SHP77 treated with DMSO at 0.1 percent for 48 hours (cell line): ENCODE measurements at places on chromosomes 6 and 20.
A peak's percentile ranks its signal among the peaks of the same experiment; 100 is the strongest.

GRCh38 chr6:16471910-16472297 is 233.5 kb downstream of the GMPR start:
- DNase-seq = no peak

DNA sequence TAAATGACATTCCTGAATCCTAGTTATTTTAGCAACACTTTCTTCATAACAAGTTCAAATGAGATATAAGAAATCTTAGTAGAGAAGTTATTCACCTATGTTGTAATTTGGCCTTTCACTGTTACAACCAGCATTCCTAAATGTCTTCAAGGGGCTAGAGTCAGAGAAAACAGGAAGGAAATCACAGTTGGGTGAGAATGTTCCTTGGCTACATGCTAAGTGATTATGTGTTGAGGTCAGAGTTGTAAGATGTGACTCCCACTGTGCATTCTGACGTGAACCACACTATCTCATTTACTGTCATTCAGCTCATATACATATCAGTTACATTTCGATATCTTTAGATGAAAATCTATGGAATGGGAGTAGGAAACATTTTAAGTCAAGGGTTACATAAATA is 51.0 kb upstream of the MLIP start:
- no peak for DNase-seq

GRCh38 chr20:56187534-56188165 is 60.9 kb upstream of the MC3R start:
- peak; percentile 24 for DNase-seq

DNA sequence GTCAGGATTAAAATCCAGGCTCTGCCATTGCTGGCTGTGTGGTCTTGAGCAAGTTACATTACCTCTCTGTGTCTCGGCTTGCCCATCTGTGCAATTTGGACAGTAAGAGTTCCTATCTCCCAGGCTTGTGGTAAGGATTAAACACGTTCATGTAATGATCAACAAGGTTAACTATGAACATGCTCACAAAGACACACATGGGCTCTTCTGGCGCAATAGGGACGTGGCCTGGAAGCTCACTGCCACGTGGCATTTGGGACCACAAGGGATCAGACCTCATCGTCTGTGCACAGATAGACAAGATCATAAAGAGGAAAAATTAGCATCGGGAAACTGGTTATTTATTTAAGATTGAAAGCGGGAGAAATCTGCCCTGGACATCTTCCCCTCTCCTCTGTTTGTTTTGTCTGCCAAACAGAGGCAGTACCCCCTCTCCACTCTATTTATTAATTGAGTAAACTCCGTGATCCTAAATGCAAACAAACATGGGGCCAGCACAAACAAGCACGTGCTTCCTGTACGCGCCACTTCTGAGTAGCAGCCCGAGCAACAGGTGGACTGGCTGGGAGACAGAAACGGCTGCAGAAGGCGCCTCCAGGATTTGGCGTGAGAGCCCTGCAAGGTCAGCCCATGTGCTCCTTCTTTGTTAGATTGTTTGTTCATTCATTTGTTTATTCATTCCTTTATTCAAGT is 95.0 kb downstream of the CDH26 start:
- peak; percentile 53 for DNase-seq

DNA sequence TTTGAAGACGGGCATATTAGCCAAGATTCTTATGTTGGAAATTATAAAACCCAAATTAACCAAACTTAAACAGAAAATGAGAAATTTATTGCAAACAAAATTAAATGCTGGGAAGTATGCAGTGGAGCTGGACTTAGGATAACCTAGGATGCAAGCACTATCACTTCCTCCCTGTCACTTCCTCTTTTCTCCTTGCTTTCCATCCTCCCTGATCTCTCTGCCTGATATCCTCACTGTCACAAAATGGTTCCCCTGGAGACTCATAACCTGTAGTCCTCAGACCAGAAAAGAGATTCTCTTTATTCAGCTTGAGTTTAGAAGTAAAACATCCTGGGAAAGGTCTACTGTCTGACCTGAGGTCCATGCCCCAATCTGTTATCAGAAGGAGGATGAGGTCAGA is 7.4 kb upstream of the KLHL32 start:
- DNase-seq = no peak

DNA sequence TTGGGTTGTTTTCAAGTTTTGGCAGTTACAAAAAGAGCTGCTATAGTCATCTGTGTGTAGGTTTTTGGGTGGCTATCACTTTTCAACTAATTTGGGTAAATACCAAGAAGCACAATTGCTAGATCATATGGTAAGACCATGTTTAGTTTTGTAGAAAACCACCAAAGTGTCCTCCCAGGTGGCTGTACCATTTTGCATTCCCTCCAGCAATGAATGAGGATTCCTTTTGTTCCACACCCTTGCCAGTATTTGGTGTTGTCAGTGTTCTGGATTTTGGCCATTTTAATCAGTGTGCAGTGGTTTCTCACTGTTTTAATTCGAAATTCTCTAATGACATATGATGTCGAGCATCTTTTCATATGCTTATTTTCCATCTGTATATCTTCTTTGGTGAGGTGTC is 457.5 kb upstream of the ARID1B start:
- DNase-seq = no peak

- DNase-seq = no peak
Observed at GRCh38 chr20:1861347-1861976, 33.7 kb upstream of the SIRPA start.
